ENCODE measurements at places on chromosomes 3 and 15.

DNA sequence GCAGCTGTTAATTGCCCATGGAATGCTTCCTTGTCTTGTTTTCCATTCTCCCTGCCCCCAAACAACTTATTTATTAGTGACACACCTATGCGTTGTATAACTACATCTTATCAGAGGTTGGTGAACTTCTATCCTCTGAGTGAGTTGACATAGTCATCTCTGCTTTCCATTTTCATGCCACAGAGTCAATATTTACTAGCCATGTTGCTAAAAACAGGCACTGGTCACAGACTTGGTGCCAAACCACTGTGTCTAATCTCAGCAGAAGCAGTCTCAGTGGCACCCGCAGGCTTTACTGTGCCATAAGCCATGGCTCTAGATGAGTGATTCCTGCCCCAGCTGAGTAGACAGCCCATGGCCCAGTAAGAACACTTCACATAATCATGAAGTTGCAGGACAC lies 26.5 kb downstream of the DAPK2 start:
- DNase-seq = peak; percentile 58

DNA sequence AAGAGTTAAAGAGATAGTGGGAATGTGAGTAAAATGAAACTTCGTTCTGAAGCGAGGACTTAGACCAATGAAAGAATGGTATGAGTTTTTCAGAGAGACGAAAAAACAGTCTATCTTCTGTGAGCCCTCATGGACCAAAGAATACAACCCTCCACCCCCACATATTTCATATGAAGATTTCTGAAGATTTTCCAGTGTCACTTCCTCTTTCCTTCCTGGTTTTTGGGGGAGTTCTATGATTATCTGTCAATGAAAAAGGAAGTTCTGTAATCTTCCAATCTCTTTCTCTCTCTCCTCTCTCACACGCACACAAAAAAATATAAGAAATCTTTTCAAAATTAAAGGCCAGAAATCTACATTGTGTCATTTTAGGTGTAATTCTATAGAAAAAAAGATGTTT lies 27.7 kb downstream of the CMSS1 start:
- DNase-seq = no peak

- no peak for DNase-seq
Measured at GRCh38 chr15:80161468-80162016, 8.7 kb downstream of the FAH start.

DNA sequence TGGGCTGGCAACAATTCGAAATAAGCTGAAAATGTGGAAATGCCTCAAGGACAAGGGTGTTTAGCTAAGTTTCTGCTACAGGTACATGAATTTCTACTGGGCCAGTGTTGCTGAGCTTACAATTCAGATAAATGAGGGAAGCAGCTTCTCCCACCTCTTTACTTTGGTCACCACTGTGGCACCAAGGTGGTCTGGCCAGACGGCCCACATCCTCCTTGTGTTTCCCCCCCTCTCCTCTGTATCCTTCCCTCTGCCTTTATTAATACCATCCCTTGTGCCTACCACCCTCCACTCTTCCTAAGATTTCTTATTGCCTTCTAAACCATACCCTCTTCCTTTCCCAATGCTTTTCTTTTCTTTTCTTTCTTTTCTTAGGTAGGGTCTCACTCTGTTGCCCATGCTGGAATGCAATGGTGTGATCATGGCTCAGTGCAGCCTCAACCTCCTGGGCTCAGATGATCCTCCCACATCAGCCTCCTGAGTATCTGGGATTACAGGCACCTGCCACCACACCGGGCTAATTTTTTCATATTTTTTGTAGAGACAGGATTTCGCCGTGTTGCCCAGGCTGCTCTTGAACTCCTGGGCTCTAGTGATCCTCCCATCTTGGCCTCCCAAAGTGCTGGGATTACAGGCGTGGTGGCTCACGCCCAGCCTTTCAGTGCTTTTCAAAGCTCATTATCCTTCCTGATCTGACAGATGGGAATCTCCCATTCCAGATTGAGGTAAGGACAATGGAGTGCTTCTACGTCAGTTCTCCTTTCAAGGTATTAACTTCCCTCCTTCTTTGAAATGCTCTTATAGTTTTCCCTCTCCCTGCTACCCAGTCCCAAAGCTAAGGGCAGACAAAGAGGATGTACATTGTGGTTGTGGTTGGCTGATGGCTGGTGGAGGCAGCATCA lies 14.8 kb downstream of the ANXA2 start:
- no peak for DNase-seq

DNA sequence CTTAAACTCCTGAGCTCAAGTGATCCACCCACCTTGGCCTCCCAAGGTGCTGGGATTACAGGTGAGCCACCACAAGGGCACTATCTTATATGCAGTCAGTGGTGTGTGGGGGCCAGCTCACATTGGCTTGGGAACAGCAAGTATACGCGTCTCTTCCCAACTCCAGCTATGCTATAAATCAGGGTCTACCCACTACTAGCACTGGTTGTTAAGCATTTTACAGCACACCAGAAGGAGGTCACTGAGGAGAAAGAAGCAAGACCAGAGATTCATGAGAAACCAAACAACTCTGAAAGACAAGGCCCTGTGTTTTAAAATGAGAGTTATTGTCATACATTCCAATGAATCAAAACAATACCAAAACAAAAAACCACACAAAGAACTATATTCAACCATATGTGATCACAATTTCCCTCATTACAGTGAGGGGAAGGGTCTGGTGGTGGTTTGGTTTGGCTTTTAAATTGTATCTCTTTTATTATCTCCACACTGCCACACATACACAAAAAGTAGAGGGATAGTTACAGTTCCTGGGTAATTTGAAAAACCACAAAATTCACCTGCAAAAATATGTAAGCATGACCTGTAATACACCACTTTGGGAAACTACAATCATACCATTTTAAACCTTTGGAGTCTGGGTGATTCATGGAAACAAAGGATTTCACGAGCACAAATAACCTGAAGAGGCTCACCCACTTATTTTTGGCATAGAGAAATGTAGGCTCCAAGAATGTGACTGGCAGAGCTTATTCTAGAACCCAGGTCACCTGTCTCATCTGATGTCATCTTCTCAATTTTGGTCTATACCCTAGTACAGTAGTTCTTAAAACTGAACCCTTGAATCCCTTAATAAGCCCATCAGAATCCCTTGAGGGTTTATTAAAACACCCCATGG lies 5.2 kb downstream of the MAGI1 start:
- DNase-seq = no peak

GRCh38 chr3:30286811-30287210 lies 319.6 kb upstream of the TGFBR2 start:
- no peak for DNase-seq

GRCh38 chr15:34331809-34332208 lies 5.8 kb downstream of the SLC12A6 start:
- no peak for DNase-seq

- DNase-seq = peak; percentile 60
Measured at GRCh38 chr15:100043068-100043641, 298.6 kb downstream of the ADAMTS17 start.

- no peak for DNase-seq
Measured at GRCh38 chr3:142609136-142609535, 12.9 kb downstream of the PLS1 start.

DNA sequence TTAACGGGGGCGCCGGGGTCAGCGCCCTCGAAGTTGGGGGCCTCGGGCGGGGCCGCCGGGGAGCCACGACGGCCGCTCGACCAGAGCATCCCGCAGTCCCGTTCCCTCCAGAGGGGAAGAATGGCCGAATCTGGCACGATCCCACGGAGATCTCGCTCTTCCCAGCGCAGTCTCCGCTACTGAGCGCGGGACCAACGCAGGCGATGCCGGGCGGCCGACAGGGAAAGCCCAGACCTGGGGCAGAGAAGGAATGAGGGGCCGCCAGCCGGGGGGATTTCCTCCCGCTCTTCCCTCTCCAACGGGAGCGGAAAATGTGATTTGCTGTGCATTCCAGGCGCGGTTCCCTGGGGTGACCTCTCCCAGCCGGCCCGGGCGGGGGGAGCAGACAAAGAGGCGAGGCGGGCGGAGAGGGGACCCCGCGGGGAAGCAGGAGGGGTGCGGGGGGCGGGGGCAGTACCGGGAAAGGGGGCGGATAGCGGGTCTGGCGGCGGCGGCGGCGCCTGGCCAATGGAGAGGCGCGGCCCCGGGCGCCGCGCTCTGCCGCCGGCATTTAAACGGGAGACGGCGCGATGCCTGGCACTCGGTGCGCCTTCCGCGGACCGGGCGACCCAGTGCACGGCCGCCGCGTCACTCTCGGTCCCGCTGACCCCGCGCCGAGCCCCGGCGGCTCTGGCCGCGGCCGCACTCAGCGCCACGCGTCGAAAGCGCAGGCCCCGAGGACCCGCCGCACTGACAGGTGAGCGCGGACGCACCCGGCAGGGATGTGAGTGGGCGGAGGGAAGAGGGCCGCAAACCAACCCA lies at the start of gene GREM1:
TSS of gene GREM1 (plus strand) at position 579 of the 801 bp plus-strand sequence. CDS start 12,687 bp downstream, outside the sequence.
- no peak for DNase-seq

DNA sequence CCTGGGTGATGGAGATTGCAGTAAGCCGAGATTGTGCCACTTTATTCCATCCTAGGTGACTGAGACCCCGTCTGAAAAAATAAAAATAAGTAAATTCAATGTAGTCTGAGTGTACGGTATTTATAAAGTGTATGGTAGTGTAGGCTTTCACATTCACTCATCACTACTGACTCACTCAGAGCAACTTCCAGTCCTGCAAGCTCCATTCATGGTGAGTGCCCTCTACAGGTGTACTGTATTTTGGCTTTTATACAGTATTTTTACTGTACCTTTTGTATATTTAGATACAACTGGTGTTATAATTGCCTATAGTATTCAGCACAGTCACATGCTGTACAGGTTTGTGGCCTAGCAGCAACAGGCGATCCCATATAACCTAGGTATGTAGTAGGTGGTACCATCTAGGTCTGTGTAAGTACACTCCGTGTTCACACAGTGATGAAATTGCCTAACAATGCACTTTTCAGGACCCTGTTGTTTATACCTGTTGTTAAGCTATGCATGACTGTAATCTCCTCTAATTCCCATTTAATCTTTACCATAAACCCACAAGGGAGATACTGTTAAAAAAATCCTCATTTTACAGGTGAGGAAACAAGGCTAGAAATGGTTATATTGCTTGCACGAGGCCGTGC lies 19.3 kb downstream of the CACNA1D start:
- no peak for DNase-seq

DNA sequence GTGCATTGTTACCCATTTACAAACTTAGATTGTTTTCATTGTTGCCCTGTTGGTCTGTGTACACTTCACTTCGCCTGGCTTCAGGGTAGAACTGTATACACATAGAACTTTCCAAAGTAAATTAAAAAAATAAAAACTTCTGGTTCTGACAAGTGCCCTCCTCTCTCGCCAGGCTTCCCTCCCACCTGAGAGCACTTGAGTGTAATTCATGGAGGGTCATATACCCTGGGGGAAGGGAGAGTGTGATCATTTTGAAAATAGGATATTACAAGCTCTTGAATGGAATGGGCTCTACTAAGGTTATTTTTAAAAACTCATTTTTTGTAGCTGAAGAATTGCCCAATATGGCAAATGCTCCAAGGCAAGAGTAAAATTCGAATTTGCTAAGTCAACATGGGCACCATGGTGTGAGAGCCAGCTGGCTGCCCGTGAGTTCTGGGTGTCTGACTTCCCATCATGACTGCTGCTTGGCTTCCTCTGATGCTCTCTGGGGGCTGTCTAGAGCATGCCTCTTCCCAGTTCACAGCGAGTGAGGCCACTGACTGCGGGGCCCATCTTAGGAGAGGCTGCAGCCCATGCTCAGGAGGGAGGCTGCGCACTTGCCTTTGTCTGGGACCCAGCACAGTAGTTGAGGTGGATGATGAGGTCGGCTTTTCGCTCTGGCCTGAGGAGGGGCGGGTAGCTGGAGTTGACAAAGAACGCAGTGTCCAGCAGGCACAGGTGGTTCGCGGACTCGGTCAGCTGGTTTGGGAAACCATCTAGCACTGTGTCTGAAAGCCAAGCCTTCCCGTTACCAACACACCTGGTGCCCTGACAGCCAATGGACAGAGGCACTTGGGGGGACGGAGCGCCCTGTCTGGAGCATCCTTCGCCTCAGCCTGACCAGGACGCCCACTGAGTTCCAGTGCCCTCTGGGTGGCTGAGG lies 13.1 kb upstream of the EHD4 start:
- no peak for DNase-seq

GRCh38 chr15:81485806-81486205 lies 111.8 kb upstream of the TMC3 start:
- DNase-seq = no peak

DNA sequence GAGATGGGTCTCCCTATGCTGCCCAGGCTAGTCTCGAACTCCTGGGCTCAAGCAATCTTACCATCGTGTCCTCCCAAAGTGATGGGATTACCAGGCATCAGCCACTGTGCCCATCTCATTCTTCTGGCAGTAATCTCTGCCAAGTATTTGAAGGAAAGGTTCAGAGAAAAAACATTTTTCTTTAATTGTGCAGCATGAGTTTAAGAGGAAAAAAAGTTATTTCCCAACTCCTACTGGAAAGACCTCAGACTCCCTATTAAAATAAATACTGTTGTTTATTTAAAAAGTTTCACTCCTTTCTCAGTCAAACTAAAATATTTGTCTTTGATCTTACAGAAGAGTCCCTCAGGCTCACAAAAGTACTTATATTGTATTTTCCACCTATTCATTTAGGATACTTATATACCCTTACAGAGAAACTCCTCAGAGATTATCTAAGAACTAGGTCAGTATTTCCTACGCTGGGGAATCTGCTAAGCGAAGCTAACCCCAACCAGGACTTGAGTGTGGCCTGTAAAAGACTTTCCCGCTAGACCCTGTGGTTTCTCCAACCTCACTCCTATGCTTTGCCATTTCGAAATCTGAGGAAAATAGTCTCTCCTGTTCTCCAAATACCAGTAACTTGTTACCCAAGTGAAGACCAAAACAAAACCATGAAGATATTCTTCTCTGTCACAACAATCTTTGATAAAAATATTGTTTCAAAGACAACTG lies 28.7 kb downstream of the WWTR1 start:
- DNase-seq = no peak

GRCh38 chr15:64155802-64156651 lies 4.5 kb downstream of the SNX22 start:
- DNase-seq = no peak

- peak; percentile 90 for DNase-seq
Measured at GRCh38 chr15:78540141-78540870, at the start of gene PSMA4. Gene PSMA4 (plus strand): TSS chr15:78540444. CDS start chr15:78541928, 1,484 bp downstream.
